RKO (cell line): ENCODE measurements at places on chromosomes 3 and 15.

DNA sequence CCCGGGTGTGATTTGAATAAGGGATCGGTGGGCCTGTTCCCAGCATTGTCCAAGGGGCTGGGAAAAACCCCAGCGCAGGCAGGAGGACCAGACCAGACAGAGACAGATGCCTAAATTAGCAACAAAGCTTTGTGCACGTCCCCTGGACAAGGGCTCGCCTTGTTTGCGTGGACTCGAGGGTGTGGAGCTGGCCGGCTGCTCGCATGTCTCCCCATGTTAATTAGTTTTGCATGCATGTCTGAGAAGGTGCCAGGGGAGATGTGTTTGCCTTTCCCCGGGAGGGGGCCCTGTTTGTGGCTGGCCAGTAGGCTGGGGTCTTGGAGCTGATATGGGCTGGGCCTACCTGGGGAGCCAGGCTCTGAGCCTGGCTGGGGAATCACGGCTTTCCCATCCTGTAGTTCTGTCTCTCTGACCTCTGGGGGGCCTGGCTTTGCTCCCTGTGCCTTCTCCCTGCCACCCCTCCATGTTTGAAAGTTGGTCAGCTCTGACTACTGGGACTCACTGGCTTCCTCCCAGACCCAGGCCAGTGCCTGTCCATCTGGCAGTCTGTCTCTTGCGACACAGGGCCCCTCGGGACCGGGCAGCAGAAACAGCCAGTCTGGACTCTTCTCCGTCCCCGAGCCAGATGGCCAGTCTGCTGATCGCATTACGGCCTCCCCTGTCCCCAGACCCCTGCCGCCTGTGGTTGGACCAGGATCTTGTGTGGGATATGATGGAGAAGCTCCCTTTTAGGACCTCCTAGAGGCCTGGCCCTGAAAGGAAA lies 55.4 kb upstream of the POLG start:
- no peak for DNase-seq

DNA sequence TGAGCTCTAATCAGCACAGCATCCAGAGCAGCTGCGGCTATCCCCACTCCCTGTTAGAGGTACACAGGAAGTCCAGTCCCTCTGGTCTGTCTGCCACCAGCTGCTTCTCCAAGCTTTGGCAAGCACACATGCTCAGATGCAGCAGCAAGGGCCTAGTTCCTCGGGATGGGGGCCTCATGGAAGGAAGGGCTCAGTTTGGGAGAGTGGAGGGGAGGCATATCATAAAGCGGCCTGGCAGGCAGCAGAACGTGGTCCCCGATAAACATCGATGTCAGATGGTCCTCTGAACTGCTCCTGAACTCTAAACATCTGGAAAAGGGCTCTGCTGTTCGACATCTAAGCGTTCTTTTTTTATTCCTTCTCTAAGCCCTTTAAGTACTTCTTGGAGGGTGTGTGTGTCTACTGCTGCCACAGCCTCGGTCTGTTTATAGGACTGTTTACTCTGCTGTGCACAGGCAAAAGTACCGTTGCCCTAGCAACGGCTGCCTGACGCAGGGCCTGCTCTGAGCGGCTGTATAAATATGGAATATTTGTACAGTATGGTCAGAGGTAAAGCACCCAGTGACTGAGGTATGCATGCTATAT lies 74.6 kb downstream of the PRICKLE2 start:
- DNase-seq: no peak

DNA sequence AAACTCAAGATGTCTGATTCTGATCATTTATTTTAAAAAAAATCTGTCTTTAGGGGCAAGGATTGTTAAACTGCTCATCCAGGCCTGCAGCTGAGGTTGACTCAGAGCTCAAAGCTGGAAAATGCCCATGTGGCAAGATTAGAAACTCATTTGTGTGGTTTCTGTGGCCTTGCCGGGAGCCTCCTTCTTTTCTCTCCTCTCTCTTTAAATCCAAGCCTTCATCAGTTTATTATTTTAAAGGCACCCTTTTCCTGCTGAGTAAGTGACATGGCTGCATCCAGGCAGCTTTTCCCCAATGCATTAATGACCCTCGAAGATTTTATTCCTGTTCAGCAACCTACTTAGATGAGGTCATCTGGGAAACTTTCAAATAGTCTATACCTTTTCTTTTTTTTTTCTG lies 221.3 kb upstream of the CDIN1 start:
- DNase-seq: peak; percentile 8

DNA sequence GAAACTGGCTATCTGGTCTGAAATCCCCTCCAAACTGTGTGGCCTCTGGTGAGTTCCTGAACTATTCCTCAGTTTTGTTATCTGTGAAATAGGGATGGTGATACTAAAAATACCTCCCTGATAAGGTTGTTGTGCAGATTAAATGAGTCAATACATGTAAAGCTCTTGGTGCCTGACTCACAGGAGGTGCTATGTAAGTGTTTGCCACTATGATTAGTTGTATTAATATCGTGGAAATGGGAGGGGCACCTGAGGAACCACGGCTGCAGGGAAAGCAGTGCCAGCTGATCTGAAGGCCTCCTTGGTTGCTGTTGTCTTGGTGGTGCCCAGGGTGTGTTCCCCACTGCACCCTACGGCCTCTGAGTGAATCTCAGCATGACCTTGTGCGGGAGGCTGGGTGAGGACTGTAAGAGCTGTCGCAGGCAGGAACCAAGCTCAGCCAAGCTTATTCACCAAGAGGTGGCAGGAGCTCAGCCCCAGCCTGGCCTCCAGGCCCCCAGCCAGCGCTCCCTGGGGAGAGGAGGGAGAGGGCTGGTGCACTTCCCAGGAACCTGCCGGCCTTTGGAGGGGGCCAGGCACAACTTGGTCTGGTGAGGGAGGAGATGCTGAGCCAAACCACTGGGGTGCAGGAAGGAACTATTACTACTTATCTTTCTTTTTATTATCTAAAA lies 44.8 kb upstream of the CCDC174 start:
- DNase-seq: peak; percentile 14

GRCh38 chr15:67549736-67550135 lies 7.2 kb downstream of the MAP2K5 start:
- DNase-seq: no peak

GRCh38 chr3:140163159-140163763 lies 228.3 kb downstream of the CLSTN2 start:
- DNase-seq: no peak

DNA sequence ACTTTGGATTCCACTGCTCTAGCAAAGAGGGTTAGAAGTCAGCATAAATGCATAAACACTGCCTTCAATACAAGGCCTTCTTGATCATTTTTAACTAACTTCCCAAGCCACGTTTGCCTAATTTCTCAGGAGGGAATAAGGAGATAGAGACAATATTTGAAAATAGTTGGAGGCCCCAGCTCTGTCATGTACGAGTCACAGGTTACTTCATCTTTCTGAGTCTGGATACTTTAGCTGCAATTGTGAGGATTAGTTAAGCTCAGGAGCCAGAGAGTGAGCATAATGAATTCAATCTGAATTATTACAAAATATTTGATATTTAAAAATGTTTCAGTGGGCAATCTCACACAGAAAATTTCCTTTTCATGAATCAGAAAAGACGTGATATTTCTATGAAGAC lies 298.9 kb downstream of the SHOX2 start:
- DNase-seq: peak; percentile 4

DNA sequence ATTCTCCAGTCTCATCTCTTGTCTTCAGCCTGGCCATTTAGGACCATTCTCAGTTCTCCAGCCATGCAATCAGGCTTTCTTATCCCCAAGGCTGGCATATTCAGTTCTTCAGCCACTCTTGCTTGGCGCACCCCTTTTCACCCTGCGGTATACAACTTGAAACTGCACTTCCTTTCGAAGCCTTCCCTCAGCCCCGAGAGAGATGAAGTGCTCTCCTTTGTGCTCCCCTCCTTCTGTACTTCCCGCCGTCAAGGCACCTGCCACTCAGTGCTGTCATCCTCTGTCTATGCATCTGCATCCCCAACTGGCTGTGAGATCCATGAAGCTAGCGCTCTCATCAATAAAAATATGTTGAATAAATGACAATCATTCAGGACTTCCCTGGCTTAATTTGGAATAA lies 45.7 kb downstream of the MORC1 start:
- DNase-seq: no peak

- DNase-seq: peak; percentile 80
Measured at GRCh38 chr3:13301286-13301987, 118.7 kb downstream of the NUP210 start.

DNA sequence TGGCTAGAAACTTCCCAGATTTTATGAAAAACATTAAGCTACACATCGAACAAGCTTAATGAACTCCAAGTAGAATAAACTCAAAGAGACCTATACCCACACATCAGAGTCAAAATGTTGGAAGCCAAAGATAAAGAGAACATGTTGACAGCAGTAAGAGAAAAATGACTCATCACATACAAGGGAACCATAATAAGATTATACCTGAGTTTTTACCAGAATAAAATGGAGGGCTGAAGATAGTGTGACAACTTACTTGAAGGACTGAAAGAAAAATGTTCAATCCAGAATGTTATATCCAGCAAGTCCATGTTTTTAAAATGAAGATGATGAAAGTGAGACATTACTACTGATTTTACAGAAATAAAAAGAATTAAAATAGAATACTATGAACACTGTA lies 22.8 kb downstream of the MYL3 start:
- DNase-seq: no peak

GRCh38 chr3:152321200-152321954 lies 52.6 kb downstream of the MBNL1 start:
- DNase-seq: no peak

- no peak for DNase-seq
Measured at GRCh38 chr3:60497902-60498301, 753.4 kb downstream of the FHIT start.

DNA sequence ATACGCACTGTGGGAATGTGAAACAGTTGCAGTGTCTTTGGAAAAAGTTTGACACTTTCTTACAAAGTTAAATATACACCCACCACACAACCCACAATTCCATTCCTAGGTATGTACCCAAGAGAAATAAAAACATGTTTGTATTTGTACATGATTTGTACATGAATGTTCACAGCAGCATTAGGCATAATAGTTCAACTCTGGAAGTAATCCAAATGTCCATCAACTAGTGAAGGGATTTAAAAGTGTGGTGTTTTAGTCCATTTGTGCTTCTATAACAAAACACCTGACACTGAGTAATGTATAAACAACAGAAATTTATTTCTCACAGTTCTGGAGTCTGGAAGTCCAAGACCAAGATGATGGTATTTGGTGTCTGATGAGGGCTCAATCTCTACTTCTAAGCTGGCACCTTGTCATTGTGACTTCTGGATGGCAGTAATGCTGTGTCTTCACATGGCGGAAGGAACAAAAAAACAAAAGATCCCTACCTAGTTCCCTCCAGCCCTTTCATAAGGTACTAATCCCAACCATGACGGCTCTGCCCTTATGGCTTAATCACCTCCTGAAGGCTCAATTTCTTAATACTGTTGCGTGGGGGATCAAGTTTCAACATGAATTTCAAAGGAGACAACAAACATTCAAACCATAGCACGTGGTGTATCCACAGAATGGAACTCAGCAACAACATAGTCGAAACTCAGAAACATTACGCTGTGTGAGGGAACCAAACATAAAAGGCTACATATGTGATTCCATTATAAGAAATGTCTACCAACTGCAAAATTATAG lies 120.5 kb downstream of the AQP9 start:
- no peak for DNase-seq

DNA sequence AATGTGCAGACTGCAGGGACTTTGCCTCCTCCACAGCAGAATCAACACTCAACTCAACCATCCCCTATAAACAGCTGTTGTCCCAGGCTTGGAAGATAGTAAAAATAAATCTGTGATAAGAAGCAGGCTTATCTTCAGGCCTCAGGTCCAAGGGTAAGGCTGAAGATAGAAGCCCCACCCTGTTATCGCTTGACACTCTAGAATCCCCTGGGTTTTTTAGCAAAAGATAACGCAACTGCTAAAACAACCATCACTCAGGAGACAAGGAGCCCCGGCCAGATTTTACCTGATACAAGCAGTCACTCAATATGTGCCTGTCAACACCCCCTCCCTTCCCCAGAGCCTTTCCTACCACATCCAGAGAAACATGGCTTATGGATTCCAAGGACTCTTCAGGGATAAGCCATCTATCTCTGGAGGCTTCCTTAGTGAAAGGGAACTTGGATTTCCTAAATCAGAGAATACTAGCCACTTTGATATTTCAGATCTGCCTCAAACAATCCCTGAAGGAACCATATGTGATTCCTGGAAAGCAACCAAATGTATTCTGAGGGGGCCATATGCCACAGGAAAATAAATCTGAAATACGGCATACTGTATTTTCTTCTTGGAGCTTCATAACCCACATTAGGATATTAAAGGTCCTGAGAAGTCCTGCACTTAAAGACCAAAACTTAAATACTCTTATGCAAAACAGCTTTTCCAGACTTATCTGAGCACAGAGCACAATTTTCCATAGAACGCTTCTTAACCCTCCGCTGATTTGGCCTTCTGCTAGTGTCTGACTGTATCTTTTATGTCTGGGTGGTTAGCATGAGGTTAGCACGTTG lies 60.4 kb downstream of the LYZL4 start:
- DNase-seq: no peak

DNA sequence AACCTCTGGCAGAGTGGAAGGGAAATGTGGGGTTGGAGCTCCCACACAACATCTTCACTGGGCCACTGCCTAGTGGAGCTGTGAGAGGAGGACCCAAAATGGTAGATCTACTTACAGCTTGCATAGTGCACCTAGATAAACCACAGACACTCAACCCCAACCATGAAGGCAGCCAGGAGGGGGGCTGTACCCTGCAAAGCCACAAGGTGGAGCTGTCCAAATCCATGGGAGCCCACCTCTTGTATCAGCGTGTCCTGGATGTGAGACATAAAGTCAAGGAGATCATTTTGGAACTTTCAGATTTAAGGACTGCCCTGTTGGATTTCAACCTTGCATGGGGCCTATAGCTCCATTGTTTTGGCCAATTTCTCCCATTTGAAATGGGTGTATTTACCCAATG lies 20.9 kb downstream of the TP63 start:
- no peak for DNase-seq

GRCh38 chr15:79310612-79310984 lies 314 bp upstream of the TMED3 start:
- peak; percentile 43 for DNase-seq

- no peak for DNase-seq
Measured at GRCh38 chr3:116473602-116474001, 28.3 kb upstream of the LSAMP start.

- DNase-seq: no peak
Measured at GRCh38 chr3:143731320-143731719, 116.9 kb downstream of the SLC9A9 start.

- DNase-seq: no peak
Measured at GRCh38 chr3:123725652-123726400, 141.0 kb upstream of the HACD2 start.

DNA sequence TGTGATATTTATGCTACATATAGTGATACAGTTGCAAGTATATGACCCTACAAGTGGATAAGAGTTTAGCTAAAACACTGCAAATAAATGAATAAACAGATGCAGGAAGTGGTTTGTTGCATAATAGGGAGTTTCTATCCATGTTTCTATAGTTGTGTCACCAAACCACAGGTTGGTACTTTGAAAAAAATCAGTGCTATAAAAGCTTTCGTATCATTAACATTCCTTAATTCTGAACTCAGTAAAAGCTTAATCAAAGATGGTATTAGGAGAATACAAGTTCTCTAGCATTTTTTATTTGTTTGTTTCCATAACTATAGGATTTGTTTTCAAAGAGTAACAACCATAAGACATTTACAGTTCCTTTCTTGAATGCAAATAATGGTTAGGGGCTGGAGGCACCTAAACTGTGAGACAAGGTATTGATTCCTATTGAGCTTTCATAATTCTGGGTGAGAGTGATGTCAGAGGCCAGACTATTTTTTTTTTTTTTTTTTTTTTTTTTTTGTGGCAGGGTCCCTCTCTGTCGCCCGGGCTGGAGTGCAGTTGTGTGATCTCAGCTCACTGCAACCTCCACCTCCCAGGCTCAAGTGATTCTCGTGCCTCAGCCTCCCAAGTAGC lies 29.6 kb downstream of the CPOX start:
- peak; percentile 9 for DNase-seq

GRCh38 chr3:51698209-51698608 lies 8.7 kb upstream of the GRM2 start:
- DNase-seq: no peak
